ENCODE measurements at places on chromosomes 16 and 17. TPM values are rescaled to one million over a fixed set of nuclear protein-coding genes. Genes with fewer than 3 reads are reported as not detected.

DNA sequence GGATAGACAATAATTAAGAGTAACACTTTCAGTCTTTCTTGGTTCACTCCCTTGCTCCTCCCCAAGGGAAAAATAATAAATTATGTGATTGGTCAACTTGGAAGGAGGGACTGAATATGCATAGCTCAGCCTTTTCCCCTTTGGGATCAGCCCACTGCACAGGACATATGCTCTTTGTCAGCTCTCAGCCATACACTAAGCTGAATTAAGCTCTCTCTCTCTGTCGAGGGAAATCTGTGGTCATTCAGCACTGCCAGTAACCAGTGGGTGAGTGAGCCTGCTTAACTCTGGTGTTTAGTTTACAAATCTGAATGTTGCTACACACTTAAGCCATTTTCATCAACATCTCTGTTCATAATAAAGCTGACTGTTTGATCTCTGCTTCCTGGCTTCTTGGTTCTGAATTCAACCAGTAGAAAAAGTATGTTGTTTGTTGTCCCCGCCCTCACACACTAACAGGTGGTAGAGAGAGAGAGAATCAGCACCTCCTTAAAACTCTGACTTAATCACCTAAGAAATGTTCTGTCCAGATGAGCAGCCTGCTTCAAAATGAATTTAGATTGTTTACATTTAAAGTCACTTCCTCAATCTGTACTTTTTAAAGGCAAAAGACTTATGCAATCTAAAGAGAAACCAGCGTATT, 102.3 kb upstream of the C17orf78 start:
- peaks cover 4% of the 10 kb centered on the region for H3K36me3 ChIP-seq
- no peak for DNase-seq
- H3K27ac ChIP-seq, result no peak overlapping the region
- no peak overlapping the region for H3K4me3 ChIP-seq

DNA sequence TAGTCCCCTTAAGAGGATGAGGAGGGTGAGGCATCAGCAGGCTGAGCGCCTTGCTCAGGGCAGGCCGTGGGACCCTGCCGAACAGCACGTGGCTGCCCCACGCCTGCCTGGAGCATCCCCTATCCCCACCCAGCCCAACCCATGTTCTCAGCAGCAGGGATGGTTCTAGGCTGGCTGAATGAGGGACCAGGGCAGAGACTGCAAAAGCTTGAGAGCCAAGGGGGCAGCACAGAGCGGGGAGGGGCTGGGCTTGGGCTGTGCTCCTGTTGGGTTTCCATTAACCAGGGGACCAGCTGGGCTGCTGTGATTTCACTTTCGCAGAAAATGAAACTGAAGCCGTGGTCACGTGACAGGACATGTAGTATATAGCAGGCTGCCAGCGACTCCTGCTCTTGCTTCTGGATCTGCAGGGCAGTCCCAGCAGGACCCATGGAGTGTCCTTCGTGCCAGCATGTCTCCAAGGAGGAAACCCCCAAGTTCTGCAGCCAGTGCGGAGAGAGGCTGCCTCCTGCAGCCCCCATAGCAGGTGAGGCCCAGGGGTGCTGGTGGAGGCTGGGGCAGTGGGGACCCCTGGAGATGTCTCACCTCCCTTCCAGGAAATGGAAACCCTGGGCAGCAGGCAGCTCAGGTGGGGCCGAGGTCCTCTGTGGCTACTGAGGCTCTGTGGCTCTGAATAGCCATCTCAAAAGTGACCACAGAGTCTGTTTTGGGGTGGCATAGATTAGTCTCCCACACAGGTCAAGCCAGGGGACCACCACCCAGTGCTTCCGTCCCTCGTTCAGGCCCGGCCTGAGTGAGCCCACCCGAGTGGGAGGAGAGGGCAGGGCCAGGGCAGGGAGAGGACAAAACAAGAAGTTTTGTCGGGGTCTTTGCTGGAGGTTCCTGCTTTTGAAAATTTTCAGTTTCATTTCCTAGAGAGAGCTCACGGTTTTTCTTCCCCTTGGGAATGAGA, 2.9 kb downstream of the RNF213 start:
- H3K27ac ChIP-seq, result peak overlapping the region; percentile 95
- peak overlapping the region; percentile 96 for H3K4me3 ChIP-seq
- H3K36me3 ChIP-seq, result peaks cover 38% of the 10 kb centered on the region
- peak; percentile 88 for DNase-seq

DNA sequence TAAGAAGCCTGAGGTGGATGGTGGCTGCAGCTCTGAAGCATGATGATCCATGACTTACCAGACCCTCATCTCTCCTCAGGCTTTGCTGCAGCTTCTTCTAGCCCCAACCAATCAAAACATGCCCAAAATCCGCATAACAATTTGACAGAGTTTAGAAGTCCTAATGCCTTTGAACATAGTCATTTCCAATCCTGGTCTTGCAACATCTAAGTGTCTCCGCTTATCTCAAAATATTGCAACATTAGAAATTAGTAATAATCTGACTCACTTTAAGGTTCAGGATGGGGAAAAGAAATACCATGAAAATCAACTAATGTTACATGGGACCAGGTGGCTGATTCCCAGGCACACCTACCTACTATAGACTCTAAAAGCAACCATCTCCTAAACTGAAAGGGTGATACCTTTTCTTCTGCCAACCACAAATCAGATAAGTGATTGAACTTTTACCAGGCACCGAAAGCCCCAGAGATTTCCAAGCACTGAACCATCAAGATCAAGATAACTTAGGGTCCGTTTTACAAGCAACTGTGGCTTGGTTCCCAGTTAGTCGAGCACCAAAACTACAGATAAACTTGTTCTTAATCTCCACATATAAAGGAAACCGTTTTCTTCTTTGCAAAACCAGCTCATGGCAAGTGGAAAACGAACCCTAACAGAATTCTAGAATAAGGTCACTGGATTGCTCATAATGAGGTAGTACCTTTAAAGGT, 14.0 kb downstream of the ERN1 start:
- peaks cover 23% of the 10 kb centered on the region for H3K4me1 ChIP-seq
- H3K27me3 ChIP-seq, result no peaks in the 10 kb centered on the region
- H3K36me3 ChIP-seq, result no peaks in the 10 kb centered on the region
- H3K27ac ChIP-seq, result no peak overlapping the region

DNA sequence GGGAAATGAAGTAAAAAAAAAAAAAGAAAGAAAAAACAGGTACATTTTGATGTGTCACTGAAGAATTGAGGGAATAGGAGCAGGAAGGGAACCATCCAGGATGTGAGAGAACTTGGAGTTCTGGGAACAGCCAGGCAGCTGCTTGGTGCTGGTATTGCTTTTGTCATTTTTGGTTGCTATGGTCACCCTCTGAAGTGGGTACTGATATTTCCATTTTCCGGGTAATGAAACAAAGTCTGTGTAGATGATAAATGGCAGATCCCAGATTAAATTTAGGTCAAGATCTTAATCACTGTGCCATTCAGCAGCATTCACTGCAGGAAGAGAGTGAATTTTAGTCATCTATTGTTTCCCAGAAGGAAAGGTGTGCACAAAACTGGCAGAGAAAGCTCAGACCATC, 93.6 kb downstream of the ABCA8 start:
- no peak overlapping the region for H3K27ac ChIP-seq
- no peaks in the 10 kb centered on the region for H3K27me3 ChIP-seq

CPHXL2 gene
- not detected for total RNA-seq

SMIM22 gene
- not detected for total RNA-seq

ADGRG1 gene
- 14.6 TPM for total RNA-seq

Measured in psoas muscle (tissue), 8 donors.